ENCODE measurements at places on chromosomes 4 and X. TPM values are rescaled to one million over a fixed set of nuclear protein-coding genes. Genes with fewer than 3 reads are reported as not detected.

Gene ADGRG4
- 0.19 TPM for total RNA-seq

Gene HELT
- not detected for total RNA-seq

Gene MGARP
- total RNA-seq: 0.91 TPM

Gene EDA
- 4.2 TPM for total RNA-seq

Gene ADGRG2
- total RNA-seq: 5.4 TPM

Gene SRPX2
- total RNA-seq: 6.7 TPM

DNA sequence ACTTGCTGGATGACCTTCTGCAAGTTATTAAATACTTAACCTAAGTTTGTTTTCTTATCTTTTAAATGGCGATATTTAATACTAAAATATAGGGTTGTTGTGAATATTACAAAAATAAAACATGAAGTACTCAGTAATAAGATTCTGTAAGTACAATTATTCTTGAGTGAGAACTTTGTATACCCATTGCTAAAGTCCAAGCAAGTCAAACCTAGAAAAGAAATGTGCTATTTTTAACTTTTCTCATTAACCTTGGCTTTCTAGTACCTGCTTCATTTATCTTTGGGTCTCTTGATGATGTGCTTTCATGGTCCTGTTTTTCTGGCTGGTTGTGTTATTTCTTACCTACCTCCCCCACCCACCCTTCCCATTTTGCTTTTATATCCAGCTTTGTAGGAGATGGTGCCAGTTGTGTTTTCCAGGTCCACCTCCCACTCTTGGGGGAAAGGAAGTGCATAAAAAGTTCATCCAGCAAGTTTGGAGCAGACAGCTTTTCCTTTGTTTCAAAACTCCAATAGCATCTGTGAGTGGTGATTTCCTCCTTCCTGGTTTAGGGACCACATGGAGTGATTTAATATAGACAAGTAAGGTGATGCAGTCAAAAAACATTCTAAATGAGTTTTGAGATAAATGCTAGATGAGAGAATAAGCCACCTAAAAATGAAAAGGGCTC is 7.5 kb upstream of the CXCL8 start:
- ATAC-seq: no peak

DNA sequence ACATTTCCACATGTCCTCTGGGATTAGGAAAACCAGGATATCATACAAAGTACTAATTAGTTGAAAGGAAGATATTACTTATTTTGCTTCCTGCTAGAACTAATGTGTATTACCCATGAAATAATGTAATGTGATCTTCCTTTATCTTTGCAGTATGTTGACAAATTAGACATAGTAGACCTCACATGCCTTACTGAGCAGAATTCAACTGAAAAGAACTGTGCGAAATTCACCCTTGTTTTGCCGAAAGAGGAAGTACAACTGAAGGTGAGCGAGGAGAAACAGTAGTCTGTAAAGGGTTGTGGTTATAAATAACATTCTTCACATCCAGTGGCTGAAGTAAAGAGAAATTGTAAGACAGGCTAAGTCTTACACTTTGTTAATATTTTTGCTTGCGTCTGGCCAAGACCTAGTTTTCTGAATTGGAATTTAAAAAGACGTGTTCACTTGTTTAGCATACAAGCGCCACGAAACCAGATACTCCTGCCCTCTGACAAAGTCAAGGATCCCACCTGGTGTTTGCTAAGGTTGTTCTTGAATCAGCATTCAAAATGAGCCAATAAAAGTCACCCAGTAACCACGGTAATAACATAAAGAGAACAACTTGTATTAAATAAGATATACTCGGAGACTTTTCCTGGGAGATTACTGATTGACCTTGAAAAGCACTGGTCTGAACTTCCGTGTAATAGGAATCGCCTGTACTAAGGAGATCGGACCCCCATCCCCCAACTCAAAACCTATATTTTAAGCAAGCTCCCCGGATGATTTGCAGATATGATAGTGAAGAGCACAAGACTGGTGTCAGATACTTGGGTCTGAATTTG is 16.9 kb downstream of the STAP1 start:
- no peak for ATAC-seq

GRCh38 chr4:167088115-167088514 is 146.2 kb downstream of the SPOCK3 start:
- ATAC-seq: no peak

- ATAC-seq: no peak
Measured at GRCh38 chrX:5474282-5474681, 754.4 kb downstream of the NLGN4X start.

GRCh38 chrX:21745756-21746155 is 12.2 kb downstream of the SMPX start:
- ATAC-seq: no peak

GRCh38 chr4:185591679-185592141 is 56.4 kb upstream of the PDLIM3 start:
- no peak for ATAC-seq

- ATAC-seq: peak; percentile 25
Measured at GRCh38 chr4:1566838-1567518, 117.1 kb downstream of the FAM53A start.

All from motor neuron (in vitro differentiated cells).